Endothelial cell (in vitro differentiated cells): ENCODE measurements at places on chromosomes 6 and 20.

DNA sequence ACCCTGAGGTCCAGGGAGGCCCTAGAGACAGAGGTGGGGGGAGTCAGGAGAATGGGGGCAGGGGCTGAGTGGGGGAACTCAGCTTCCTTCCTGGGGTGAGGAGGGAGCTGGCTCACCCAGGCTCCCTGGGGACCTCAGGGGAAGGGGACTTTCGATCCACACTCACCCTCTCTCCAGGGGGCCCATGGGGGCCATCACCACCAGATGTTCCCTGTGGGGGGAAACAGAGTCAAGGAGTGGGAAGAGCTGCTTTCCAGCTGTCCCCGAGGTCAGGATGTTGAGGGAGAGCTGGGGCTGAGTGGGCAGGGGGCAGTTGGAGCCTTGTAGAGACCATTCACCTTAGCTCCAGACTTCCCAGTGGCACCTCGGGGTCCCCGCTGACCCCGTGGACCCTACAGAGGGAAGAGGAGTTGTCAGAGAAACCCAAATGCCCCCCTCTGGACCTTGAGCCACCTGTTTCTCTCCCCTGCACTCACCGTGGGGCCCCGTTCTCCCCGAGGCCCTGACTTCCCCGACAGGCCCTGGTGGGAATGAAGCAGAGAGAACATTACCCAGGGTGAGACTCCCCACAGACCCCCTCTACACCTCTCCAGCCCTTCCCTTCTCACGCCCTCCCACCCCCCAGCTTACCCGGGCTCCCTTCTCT lies 18.6 kb downstream of the COL11A2 start:
- DNase-seq = no peak

GRCh38 chr20:46182276-46183200 lies 64.4 kb downstream of the CD40 start:
- no peak for DNase-seq

GRCh38 chr6:98977671-98978292 lies 30.0 kb upstream of the FBXL4 start:
- DNase-seq = no peak

GRCh38 chr6:81987293-81987692 lies 234.8 kb upstream of the TENT5A start:
- DNase-seq = no peak

DNA sequence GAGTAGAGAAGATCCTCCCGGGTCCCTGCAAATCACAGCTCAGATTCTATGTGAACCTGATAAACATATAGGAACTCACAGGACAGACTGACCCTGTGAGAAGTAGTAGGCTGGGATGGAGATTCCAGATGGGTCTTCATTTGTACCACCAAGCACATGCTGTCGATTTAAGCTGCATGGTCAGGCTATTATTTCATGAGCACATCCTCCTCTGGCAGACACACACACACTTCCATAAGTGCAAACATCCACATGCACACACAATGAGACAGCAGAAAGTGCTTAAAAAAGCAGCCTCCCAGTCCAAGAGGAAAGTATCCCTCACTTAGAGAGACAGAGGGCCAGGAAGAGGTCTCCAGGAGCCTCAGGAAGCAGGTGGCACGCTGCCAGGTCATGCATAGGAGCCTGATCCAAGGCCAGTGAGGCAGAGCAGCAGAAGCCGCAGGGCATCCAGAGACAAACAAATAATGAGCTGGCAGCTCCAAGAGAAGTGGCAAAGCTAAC lies 131.8 kb downstream of the UNC5CL start:
- DNase-seq = no peak

GRCh38 chr20:621125-621756 lies 11.1 kb upstream of the TCF15 start:
- no peak for DNase-seq

- no peak for DNase-seq
These were observed 171.6 kb downstream of the ARID1B start for GRCh38 chr6:156948807-156949206.

- no peak for DNase-seq
These were observed 14.4 kb downstream of the MYB start for GRCh38 chr6:135195522-135195921.

DNA sequence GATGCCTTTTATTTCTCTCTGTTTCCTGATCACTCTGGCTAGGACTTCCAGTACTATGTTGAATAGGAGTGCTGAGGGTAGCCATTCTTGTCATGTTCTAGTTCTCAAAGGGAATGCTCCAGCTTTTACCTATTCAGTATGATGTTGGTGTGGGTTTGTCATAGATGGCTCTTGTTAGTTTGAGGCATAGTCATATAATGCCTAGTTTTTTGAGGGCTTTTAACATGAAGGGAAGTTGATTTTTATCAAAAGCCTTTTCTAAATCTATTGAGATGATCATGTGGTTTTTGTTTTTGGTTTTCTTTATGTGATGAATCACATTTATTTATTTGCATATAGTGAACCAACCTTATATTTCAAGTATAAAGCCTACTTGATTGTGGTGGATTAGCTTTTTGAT lies 55.6 kb downstream of the KLHL32 start:
- DNase-seq = no peak

DNA sequence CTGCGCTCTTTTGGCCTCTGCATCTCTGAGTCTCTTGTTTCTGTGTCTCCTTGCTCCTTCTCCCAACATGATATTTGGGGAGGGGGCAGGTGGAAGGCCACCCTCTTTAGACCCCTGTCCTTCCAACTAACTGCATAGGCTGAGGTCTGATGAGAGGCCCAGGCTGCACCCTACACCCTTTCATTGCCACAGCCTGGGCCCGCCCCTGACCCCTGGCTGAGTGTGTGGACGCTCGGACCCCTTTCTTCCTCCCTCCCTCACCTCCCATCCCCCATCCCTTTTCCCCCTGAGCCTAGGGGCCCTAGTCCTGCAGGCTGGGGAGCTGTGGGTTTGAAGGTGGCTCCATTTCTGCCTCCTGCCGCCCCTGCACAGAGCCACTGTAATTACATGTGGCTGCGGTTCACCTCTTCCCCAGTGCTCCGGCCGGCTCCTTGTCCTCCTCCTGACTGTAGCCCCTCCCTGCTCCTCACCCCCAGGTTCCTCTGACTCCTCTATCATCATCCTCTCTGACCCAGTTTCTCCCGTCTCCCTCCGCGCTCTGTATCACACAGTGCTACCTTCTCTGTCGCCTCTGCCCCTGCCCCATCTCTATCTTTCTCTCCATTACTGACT lies 6.8 kb downstream of the MDFI start:
- DNase-seq = no peak

- no peak for DNase-seq
These were observed 173.2 kb downstream of the CDH26 start for GRCh38 chr20:60131375-60131774.

DNA sequence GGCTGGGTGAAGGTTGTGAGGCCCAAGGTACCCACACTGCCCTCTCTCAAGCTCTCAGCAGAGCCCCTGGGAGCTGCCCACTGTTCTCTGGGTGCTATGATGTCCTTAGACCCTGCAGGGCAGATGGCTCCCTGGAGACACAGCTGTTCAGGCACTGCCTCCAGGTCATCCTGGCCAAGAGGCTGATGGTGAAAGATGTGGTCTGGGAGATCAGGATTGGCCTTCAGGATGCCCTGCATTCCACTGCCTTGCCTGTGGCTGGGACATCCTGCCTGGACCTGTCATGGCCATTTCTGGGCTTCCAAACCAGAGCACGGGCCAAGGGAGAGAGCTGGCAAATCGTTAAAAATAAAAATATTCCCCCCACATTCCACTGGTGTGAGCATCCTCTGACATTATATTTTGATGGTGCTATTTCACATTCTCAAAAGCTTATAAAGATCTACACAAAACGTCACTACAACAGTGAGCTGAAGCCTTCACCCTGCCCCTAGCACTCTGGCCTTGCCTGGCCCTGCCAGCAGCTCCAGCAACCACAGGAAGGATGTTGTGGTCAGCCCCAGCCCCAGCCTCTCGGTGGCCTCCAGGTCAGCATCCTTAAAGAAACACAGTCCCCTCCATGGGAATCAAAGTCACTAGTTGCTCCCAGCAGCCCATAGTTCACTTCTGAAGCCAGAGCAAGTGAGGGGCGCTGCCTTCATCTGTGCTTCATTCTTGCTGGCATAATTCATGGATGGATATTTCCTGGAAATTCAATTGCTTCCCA lies 13.5 kb upstream of the KCNK16 start:
- DNase-seq = peak; percentile 51

- no peak for DNase-seq
These were observed 97.8 kb downstream of the OTOR start for GRCh38 chr20:16846006-16846405.

GRCh38 chr6:166104107-166104506 lies 63.5 kb downstream of the TBXT start:
- DNase-seq = no peak

GRCh38 chr20:21380711-21381110 lies 16.6 kb downstream of the NKX2-4 start:
- DNase-seq = no peak

DNA sequence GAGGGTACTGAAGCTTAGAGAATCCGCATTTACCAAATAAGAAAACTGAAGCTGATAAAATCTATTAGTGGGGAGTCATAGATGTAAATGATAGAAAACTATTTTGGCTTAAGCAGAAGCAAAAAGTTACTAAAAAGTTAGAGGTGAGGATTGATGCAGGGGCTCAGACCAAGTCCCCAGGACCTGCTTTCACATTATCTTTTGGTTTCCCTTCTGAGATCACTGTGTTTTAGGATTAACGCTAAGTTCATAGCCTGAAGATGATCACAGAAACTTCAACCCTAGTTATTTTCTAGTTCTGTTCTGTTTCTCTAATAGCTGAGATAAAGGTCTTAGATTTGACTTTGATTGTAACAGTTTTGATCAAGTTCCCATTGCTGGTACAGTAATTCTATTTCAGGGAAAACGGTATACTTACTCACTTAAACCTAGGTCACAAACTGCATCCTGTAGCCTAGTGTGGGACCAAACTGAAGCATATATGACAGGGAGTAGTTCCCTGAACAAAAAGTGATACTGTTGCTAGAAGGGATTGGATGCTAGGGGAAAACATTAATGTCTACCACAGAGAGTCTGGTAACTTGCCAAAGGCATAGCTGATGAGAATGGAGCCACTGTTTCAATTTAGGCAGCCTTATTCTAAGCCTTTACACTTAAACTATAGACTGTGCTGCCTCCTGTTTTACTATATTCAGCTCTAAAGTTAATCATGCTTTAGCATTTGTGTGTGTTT lies 13.1 kb downstream of the CYB5R4 start:
- no peak for DNase-seq

GRCh38 chr6:28542440-28543296 lies 17.0 kb downstream of the GPX5 start:
- DNase-seq = peak; percentile 78

GRCh38 chr6:111176038-111176759 lies 88.9 kb downstream of the SLC16A10 start:
- DNase-seq = no peak
